ENCODE measurements at places on chromosomes 11 and 22.

GRCh38 chr11:69425444-69425843 is 56.0 kb upstream of the LINC01488 start:
- DNase-seq, result no peak

DNA sequence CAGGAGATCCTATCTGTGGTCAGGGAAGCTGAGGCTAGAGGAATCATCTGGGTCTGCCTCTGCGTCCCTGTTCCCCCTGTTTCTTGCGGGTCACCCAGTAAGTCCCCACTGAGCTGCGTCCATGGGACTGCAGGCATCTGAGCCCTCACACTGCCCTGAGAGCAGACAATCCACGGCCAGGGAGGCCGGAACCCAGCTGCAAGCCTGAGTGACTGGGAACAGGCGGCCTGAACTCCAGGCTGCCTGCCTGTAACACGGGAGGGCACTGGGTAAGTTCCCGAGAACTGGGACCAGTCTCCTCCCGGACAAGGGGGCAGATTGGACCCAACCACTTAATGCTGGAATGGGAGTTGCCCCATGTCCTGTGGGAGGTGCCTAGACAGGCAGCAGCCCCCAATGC is 727.4 kb downstream of the BRD1 start:
- DNase-seq, result no peak

GRCh38 chr11:3849297-3849874 is 6.1 kb upstream of the STIM1 start:
- DNase-seq, result peak; percentile 75

DNA sequence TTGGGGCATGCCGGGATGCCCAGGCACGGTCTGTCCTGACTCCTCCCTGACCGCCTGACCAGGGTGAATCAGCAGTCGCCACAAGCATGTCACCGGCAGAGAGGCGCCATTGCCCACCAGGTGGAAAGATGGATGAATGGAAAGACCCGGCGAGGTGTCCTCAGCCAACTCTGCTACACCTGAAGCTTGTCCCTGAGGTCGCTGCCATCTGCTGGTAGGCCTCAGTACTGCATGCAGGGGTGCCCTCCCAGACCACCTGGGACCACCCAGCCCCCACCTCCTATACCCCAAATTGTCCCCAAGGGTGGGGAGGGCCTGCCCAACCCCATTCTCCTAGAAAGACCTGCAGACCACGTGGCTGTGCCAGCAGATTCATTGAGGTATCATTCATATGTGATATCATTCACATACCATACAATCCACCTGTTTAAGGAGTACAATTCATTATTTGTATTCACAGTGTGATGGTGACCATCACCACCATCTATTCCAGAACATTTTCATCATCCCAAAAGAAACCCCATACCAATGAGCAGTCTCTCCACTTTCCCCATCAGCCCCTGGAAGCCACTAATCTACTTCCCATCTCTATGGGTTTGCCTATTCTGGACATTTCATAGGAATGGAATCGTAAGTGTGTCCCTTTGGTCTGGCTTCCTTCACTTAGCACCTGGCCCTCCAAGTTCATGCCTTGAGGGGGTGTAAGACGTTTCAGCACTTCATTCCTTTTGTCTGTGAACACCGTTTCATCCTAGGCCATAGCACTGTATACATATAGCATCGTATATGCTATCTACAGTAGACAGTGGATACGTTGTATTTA is 17.5 kb downstream of the FGF3 start:
- DNase-seq, result no peak

- DNase-seq, result no peak
Observed at GRCh38 chr22:22094921-22095320, 112.3 kb upstream of the TOP3B start.

DNA sequence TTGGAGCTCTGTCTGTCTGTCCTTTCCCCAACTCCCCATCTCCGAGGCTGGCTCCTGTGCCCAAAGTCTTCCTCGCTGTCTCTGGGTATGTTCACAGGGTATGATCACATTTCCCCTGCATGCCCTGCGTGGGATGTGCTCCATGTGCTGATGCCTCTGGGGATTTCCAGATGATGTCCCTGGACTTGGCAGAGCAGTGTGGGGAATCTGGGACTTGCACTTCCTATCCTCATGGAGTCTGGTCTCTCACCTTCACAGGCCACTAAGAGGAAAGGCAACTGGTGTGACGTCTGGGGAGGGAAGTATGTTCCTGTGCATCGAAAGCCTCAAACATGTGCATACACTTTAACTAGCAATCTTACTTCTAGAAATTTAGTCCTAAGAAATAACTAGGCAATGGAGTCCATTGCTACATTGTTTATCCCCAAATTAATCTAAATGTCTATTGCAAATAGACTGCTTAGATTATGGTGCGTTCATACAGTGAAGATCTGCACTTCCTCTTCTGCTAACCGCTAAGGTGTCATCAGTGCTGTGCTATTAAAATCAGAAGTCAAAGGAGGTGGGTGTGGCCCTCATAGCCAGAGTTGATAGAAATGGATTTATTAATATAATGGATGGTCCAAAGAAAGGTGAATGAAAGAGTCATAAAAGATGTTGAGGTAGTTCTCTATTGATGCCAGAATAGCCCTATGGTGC is 20.8 kb downstream of the TIMP3 start:
- no peak for DNase-seq

GRCh38 chr11:126154691-126155090 is 56.8 kb downstream of the RPUSD4 start:
- no peak for DNase-seq

GRCh38 chr11:67118181-67118766 is 789 bp upstream of the KDM2A start:
- peak; percentile 53 for DNase-seq

- no peak for DNase-seq
Observed at GRCh38 chr11:122440811-122441665, 214.5 kb upstream of the UBASH3B start.

DNA sequence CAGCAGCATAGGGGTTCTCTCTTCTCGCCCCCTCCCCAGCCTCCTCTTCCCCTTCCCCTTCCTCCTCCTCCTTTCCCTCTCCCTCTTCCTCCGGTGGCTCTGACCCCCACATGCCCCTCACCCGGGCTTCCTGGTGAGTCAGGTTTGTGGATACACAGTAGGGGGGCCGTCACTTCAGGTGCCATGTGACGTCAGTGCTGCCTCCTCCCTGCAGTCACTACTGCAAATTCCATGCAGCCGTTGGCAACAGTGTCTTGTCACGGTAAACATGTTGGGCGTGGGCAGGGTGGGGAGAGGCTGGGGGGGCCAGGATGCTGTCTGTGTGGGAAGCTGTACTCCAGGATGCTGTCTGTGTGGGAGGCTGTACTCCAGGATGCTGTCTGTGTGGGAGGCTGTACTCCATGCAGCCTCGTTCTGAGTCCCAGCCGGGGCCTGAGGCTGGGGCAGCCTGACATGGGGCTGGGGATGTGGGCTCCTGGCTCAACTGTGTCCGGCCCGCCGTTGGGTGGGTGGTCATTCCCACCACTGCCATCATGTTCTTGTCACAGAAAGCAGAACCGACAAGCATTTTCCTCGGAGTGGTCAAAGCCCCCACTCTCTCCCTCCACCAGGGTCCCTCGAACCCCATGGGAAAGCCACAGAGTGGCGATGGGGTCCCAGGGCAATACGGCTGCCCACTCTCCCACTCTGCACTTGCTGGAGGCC is 2.4 kb upstream of the MUC2 start:
- DNase-seq, result no peak

- DNase-seq, result no peak
Observed at GRCh38 chr22:32584650-32585049, 110.0 kb downstream of the FBXO7 start.

GRCh38 chr11:70644343-70645060 is 246.2 kb downstream of the CTTN start:
- DNase-seq, result no peak

- no peak for DNase-seq
Observed at GRCh38 chr11:134250675-134251074, 2.5 kb downstream of the THYN1 start.

- DNase-seq, result no peak
Observed at GRCh38 chr11:110431051-110431672, 1.4 kb downstream of the FDX1 start.

- DNase-seq, result no peak
Observed at GRCh38 chr11:44618561-44619425, 53.3 kb downstream of the CD82 start.

DNA sequence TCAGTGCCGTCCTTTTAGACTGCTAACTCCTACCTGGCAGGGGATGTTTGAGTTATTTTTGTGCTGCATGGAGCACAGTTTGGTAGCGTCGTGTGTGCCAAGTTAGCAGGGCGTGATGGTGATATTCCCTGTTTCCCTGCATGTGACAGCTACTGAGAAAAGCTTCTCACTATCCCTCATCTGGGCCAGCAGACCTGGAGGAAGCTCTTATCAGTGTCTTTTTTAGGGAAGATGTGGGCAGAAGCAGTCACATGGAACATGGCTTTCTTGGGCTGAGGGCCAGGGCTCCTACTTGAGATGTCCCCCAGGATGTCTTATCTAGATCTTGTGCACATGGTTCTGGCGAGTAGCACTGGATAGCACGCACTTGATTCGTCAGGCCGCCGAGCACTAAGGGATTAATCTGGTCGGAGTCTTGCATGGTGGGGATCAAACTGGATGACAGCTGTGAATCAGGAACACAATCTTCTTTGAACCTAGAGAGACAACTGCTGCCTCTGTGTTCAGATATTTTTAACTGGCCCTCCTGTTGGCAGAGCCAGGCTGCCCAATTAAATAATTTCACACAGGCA is 33.8 kb downstream of the TECTA start:
- no peak for DNase-seq

DNA sequence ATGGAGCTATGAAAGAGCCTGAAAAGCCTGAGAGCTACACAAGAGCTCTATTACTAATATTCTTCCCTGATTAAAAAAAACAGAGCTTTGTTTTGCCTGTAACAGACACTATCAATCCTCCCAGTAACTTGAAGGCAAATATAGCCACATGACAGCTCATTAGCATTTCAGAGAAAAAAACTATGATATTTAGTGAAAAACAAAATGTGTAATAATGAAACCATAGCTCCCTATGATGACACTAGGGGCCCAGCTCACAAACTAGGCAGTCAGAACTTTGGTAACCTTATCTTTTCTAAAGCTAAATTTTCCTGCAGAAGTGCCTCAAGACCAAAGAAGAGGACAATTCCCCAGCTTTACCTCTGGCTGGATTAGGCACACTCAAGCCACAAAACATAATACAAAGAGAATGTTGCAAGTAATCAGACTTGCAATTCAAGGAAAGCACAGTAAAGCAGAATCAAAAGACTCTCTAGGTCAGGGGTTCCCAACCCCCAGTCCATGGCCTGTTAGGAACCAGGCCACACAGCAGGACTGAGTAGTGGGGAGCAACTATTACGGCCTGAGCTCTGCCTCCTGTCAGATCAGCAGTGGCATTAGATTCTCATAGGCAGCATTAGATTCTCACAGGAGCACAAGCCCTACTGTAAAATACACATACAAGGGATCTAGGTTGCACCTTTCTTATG is 53.3 kb downstream of the MRTFA start:
- DNase-seq, result no peak

DNA sequence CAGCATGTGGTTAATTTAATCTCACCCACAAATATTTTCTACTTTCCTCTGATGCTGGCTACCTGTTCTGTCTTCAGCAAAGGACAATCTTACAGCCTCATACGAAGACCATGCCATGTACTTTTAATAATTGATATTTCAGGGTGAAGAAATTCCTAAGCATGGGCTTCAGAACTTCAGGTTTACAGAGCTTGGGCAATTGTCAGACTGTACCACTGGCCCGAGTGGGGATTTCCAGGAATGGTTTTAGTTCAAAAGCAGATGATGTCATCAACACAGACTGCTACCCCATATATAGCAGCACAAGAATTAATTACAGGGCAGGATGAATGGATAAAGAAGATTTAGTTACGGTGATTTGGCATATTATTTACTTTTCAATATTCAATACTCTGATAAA is 171.8 kb downstream of the ETS1 start:
- no peak for DNase-seq

GRCh38 chr22:42202048-42202447 is 68.4 kb downstream of the TCF20 start:
- DNase-seq, result no peak

DNA sequence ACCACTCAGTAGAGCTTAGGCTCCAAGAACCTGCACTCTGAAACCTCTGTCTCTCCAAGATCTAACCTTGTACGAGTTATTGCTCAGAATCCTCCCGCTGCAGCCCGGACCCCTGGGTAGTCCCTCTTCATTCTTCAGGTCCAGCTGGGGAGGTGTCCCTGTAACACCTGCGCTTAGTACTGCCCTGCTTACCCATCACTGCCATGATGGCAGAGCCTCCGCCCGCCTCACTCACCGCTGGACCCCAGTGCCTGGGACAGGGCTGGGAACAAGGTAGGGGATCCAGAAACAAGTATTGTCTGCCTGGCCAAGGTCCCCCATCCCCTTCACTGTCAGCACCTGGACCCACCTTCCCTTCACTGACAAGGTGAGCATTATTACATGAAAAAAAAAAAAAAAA is 50.3 kb downstream of the THAP12 start:
- DNase-seq, result no peak

GRCh38 chr11:128663824-128664223 is 30.0 kb upstream of the FLI1 start:
- no peak for DNase-seq

- DNase-seq, result no peak
Observed at GRCh38 chr11:61077936-61078335, 24.4 kb upstream of the CD5 start.

DNA sequence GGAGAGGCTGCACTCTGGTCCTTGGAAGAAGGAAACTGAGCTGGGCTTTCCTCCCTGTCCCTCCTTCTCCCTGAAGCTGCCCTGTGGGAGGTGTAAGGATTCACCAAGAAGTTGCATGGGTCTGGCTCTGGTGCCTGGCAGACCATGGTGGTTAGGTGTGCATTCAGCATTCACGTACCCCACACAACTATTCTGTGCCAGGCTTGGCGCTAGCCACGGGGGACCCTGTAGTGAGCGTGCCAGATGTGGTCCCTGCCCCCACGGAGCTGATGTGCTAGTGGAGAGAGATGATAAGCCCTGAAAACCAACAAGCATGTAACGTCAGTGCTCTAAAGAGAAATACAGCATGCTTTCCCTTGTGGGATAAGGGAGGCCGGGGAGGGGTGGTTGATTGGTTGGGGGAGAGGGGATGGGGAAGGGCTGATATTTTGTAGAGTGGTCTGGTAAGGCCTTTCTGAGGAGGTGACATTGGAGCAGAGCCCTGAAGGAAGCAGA is 48.9 kb downstream of the CD82 start:
- no peak for DNase-seq

- DNase-seq, result no peak
Observed at GRCh38 chr11:115871161-115871760, 367.0 kb upstream of the CADM1 start.

GRCh38 chr11:113926273-113927197 is 21.9 kb downstream of the HTR3B start:
- no peak for DNase-seq

GRCh38 chr11:66069715-66070603 is at the start of gene PACS1:
TSS of gene PACS1 (plus strand) at chr11:66070272. CDS start at chr11:66070487, 215 bp downstream.
- peak; percentile 92 for DNase-seq

GRCh38 chr11:111426617-111427016 is 47.5 kb upstream of the POU2AF1 start:
- DNase-seq, result no peak
